ENCODE measurements at places on chromosomes 7 and 10.

DNA sequence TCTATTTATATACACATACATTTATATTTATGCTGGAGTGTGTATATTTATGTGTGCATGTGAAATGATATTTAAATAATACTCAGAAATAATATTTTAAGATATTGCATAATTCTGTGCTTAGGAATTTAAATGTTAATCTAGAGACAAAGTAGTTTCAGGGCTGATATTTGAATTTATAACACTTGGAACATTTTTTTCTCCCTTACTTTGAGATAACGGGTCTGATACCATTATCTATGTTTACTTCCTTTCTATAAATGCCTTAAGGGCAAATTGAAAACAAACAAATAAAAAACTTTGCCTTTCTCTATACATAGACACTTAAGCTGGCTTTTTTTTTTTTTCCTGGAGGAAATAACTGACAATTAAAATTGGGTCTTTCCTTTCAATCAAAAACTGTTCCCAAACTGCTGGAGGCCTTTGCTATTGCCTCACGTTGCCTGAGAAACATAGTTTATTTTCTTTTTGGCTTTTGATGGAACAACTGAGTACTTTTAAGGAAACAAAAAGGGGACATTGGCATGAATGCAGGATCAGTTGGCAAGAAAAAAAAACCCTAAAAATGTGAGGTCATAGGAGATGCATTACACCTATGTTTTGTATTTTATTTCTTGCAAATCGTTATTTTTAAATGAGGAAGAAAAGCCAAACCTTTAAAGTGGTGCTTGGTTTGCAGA, 98.7 kb downstream of the ITGA8 start:
- DNase-seq: no peak

- DNase-seq: no peak
Measured at GRCh38 chr10:34905200-34905927, 90.3 kb upstream of the PARD3 start.

DNA sequence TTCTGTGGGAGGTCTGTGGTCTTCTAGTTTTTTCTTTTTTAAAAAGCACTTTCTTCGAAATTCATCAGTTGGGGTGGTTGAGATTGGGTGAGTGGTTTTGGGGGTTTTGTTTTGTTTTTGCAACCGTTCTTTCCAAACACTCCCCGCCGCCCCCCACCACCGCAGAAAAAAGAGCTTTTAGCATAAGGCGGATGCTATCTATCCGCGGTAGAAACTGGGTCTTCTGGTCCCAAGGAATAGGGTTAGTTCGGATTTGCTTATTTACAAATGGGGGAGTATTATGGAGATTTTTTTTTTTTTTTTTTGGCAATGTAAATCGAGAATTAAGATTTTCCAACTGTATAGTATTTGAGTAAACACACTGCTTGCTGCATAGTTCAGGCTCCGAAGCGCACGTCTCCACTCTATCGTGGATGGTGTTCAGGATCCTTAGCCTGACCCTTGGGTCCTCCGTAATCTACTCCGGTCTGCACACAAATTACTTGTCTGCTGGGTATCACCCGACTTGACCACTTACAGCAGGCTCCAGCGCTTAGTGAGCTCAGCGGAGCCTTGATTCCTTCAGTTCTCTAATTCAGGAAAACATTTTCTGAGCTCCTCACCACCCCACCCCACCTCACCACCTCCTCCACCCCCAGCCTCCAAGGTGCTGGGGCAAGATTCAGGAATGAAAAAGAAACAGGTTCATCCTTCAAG, 757 bp upstream of the NRCAM start:
- DNase-seq: no peak

DNA sequence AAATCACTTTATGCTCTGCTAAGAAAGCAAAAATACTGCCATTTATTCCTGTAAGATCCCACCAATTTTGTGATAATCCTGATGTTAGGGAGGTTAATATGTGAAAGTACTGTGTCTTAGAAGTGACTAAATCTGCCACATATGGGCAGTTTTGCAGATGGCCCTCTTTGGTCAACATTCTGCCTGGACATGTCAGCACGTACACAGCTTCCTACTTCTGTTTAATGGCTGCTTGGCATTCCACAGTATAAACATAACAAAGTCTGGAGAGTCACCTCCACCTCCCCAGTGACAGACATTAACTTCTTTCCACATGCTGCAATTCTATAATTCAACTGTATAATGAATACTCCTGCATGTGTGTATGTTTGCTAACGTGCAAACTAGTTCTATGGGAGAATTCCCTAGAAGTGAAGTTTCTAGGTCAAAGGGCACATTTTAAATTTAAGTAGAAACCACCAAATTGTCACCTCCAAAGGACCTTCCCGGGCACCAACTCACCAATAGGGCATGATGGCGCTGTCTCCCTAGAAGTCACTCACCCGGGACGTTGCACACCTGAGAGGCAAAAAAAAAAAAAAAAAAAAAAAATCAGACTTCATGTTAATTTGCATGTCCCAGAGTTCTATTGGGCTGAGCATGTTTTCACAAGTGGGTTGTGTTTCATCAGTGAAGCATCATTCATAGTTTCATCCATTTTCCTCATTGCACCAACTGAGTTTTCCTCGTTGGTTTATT, 38.9 kb downstream of the MKI67 start:
- DNase-seq: no peak

- DNase-seq: no peak
Measured at GRCh38 chr7:151626422-151627115, 106.9 kb upstream of the RHEB start.

DNA sequence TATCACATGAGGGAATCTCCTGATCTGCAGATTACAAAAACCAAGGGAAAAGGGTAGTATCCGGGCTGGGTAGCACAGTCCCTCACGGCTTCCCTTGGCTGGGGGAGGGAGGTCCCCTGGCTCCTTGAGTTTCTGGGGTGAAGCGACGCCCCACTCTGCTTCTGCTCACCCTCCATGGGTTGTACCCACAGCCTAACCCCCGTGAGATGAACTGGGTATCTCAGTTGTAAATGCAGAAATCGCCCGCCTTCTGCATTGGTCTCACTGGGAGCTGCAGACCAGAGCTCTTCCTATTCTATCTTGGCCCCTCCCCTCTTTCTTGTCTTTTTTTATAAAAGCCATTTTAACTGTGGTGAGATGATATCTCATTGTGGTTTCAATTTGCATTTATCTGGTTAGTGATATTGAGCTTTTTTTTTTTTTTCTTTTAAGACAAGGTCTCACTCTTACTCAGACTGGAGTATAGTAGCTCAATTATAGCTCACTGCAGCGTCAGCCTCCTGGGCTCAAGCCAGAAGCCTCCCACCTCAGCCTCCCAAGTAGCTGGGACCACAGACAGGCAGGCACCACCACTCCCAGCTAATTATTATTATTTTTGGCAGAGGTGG, 87.8 kb downstream of the ABCC2 start:
- DNase-seq: peak; percentile 35

GRCh38 chr7:41628901-41629300, 74.0 kb downstream of the INHBA start:
- DNase-seq: no peak

DNA sequence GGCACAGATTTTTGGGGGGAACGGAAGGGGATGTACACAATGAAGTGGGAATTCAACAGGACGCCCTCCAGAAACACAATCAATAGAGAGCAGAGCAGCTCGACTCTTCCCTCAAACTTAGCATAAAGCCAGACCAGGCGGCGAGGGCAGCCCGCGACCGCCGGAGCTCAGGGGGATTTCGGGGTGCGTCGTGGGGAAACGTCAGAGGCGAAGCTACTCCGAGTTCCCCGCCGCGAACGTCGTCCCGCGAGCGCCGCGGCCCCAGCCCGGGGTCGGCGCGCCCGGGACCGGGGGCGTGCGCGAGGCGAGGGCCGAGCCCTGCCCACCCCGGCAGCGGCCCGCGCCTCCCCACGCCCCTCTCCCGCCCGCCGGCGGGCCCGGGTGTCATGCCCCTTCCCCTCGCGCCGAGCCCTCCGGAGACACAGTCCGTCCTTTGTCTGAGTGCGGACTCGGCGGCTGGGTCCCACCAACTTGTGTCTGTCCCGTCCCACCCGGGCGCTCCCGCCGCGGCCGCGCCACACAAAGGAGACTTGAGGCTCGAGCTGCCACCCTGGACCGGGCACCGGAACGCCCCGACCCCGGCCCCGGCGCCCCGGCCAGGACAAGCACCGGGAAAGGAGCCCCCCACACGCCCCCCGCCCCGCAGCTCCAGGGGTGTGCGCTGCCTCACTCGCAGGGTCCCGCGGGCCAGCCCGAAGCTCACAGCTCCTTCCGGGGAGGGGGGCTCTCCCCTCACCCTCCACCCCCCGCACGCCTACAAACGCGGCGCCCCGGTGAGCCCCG, 634 bp downstream of the EZH2 start:
- DNase-seq: peak; percentile 34

DNA sequence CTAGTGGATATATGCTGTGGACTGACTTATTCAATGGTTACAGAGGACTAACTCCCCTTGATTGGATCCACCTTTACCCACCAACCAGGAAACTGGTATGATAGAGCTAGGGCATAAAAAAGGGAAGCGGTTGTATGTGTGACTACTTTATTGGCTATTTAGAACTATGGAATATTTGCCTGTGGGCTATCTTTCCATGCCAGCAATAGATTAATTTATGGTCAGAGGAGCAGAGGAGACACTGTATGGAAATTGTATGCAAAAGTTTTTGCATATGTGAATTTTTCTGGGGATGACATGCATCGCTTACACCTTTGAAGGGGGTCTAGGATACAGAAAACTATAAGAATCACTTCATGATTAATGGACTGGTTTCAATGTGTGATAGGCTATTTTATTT, 105.7 kb downstream of the LHFPL3 start:
- no peak for DNase-seq

DNA sequence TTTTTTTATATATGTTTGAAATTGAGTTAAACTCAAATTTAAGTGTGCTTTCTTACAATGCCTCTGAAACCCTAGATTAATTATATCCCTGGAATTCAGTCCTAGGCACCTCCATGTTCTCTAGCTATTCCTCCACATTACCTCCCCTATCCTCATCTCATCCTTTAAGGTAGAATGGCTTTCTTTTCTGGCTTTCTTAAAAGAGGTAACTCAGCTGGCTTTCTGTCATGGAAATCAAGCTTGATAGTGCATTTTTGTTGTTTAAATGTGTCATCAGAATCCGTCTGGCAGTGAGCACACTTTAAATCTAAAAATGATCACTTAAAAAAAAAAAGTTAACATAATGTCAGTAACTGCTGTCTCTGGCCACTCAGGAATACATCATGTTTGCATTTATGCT, 42.2 kb downstream of the AHR start:
- DNase-seq: no peak

- DNase-seq: no peak
Measured at GRCh38 chr10:3708852-3709251, 76.2 kb downstream of the KLF6 start.

- DNase-seq: no peak
Measured at GRCh38 chr10:69866688-69867461, 65.2 kb downstream of the COL13A1 start.

- no peak for DNase-seq
Measured at GRCh38 chr7:2734751-2735571, 47.0 kb downstream of the AMZ1 start.

- DNase-seq: no peak
Measured at GRCh38 chr7:33421429-33421828, 292.1 kb downstream of the BBS9 start.

GRCh38 chr10:59833810-59834209, 72.5 kb downstream of the CCDC6 start:
- DNase-seq: no peak

- DNase-seq: no peak
Measured at GRCh38 chr7:112112822-112113255, 93.4 kb downstream of the DOCK4 start.

- DNase-seq: no peak
Measured at GRCh38 chr7:89054361-89054760, 258.8 kb upstream of the TEX47 start.

- peak; percentile 20 for DNase-seq
Measured at GRCh38 chr10:90911133-90912051, 9.5 kb downstream of the ANKRD1 start.

All from stimulated activated CD8-positive, alpha-beta memory T cell treated with anti-CD3 and anti-CD28 coated beads, Interleukin-2, amount 100 ng/mL, for 48 hours (primary cell).